ENCODE measurements at places on chromosomes 5 and 9.

DNA sequence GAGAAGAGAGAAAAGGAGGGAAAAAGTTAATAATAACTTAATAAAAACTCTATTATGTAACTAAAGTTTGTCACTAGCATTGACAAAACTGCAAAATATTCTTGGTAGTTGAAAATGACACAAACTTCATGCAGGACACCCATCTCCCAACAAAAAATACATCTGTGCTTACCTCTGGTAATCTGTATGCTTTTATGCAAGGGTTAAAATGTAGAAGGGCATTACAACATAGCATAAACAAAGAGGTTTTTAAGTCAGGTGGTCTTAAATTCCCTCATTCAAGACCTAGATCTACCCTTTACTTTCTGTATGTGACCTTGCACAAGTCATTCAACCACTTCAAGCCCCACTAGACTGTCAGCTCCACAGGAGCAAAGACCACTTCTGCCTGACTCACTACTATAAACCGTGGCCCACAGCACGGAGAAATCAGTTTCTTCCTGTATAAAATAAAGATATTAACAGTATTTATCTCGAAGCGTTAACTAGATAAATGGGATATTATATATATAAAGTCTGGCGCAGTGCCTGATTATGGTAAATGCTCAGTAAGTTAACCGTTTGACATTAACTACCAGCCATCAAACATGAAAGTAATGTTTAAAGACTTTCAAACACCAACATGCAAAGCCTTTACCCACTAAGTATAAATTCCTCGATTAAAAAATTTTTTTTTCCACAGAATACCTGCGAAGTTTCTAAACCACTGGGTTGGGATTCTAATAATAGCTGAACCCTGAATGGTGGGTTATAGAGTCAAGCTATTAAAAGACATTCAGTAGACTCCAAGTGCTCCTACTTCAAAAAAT, 2.0 kb downstream of the FBXL17 start:
- no peak for DNase-seq

- DNase-seq = peak; percentile 28
These were observed 20.0 kb upstream of the SPATA31E1 start for GRCh38 chr9:87862536-87863268.

GRCh38 chr9:7121055-7121454, 363.3 kb downstream of the KDM4C start:
- no peak for DNase-seq

DNA sequence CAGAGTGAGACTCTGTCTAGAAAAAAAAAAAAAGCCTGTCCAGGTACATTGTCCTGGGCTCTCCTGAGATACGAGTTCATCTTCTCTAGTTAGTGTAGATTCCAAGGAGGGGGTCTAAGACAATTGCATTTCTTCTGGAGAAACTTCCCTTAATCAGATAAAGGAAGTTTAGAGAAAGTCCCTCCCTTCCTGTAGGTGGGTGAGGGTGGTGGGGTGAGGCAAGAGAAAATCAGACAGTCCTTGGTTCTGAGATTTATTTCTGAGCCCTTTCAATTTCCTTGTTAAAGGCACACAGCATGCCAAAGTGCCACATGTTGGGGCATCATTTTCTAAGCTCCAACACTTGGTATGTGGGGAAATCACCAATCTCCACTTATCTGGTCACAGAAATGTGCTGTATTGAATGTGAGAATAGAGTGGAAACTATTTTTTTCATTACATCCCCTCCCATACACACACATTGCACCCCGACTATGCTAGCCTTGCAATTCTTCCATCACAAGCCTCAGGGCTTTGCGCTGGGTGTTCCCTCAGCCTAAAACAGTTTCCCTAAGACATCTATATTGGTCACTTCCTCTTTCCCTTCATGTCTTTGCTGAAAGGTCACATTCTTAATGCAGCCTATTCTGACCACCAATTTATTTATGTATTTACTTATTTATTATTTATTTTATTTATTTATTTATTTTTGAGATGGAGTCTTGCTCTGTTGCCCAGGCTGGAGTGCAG, 5.1 kb upstream of the TUT7 start:
- no peak for DNase-seq

- DNase-seq = peak; percentile 50
These were observed 1.1 kb upstream of the IRF1 start for GRCh38 chr5:132491368-132492364.

DNA sequence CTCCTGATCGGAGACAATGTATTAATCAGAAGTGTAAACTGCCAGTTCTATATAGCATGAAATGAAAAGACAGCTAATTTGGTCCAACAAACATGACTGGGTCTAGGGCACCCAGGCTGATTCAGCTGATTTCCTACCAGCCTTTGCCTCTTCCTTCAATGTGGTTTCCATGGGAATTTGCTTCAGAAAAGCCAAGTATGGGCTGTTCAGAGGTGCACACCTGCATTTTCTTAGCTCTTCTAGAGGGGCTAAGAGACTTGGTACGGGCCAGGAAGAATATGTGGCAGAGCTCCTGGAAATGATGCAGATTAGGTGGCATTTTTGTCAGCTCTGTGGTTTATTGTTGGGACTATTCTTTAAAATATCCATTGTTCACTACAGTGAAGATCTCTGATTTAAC, 22.4 kb downstream of the IL7R start:
- DNase-seq = no peak

GRCh38 chr5:140498591-140498990, 48.9 kb upstream of the EIF4EBP3 start:
- no peak for DNase-seq

All from left lobe of liver (tissue), 2 donors.